Endodermal cell (in vitro differentiated cells): ENCODE measurements at places on chromosomes 2 and 18.

DNA sequence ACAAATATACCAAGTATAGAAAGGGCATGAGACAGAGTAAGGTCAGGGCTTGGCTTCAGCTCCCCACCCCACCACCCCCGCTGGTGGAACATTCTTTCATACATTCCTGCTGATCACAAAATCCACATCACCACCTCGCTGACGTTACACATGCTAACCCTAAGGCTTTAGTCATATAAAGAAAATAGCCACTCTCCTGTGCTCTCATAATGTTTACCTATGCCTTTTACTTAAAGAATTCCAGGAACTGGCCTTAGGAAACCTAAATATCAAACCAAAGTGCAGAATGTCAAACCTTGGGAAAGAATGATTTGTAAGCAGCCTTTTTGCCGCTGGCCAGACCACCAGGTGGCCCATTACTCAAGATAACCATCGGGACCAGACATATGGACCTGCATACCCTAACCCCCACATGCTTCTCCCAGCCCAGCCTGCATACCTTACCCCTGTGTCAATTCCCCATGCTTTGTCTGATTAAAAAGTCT, 136.3 kb upstream of the SLC39A10 start:
- peak; percentile 52 for DNase-seq

DNA sequence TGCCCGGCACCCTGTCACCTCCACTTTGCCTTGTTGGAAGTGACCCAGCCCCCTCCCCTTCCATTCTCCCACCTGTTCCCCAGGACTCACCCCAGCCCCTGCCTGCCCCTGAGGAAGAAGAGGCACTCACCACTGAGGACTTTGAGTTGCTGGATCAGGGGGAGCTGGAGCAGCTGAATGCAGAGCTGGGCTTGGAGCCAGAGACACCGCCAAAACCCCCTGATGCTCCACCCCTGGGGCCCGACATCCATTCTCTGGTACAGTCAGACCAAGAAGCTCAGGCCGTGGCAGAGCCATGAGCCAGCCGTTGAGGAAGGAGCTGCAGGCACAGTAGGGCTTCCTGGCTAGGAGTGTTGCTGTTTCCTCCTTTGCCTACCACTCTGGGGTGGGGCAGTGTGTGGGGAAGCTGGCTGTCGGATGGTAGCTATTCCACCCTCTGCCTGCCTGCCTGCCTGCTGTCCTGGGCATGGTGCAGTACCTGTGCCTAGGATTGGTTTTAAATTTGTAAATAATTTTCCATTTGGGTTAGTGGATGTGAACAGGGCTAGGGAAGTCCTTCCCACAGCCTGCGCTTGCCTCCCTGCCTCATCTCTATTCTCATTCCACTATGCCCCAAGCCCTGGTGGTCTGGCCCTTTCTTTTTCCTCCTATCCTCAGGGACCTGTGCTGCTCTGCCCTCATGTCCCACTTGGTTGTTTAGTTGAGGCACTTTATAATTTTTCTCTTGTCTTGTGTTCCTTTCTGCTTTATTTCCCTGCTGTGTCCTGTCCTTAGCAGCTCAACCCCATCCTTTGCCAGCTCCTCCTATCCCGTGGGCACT, 4.5 kb downstream of the RETREG2 start:
- DNase-seq = no peak

- DNase-seq = peak; percentile 82
These were observed 110.4 kb upstream of the RAB27B start for GRCh38 chr18:54717673-54718407.

GRCh38 chr2:158610059-158610458, 153.3 kb downstream of the PKP4 start:
- no peak for DNase-seq

DNA sequence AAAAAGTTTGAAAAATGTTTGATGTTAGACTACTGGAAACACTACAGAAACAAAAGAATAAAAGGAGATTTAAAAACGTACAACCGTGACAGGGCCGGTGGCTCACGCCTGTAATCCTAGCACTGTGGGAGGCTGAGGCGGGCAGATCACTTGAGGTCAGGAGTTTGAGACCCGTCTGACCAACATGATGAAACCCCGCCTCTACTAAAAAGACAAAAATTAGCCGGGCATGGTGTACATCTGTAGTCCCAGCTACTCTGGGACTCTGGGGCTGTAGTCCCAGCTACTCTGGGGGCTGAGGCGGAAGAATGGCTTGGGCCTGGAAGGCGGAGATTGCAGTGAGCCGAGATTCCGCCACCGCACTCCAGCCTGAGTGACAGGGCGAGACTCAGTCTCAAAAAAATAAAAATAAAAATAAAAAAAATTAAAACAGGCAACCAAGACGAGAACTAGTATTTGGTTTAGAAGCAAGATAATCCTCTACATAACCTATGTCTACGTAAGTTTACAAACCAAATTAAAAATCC, 5.8 kb downstream of the SP3 start:
- DNase-seq = no peak

- DNase-seq = peak; percentile 84
These were observed 299.6 kb upstream of the FANCL start for GRCh38 chr2:58540681-58541080.

GRCh38 chr2:48423376-48423775, 106.6 kb upstream of the STON1 start:
- DNase-seq = no peak

GRCh38 chr18:59607078-59607379, 90.2 kb downstream of the CCBE1 start:
- no peak for DNase-seq

DNA sequence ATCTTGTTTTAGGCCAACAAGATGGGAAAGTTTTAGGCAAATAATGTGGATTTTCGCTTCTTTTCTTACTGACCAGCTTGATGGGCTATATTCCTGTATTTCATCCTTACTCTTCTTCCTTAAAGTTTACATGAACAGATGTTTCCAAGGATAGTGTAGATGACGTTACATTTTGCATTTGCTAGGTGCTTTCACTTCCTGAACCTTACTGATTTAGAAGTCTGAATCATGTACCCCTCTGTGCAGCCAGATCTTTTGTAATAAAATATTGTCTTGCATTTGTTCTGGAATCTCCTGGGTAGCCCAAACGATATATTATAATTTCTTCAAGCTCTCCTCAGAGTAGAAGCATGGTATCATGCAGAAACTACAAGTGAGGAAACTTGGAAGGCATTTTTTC, 93.4 kb downstream of the CALCRL start:
- no peak for DNase-seq

DNA sequence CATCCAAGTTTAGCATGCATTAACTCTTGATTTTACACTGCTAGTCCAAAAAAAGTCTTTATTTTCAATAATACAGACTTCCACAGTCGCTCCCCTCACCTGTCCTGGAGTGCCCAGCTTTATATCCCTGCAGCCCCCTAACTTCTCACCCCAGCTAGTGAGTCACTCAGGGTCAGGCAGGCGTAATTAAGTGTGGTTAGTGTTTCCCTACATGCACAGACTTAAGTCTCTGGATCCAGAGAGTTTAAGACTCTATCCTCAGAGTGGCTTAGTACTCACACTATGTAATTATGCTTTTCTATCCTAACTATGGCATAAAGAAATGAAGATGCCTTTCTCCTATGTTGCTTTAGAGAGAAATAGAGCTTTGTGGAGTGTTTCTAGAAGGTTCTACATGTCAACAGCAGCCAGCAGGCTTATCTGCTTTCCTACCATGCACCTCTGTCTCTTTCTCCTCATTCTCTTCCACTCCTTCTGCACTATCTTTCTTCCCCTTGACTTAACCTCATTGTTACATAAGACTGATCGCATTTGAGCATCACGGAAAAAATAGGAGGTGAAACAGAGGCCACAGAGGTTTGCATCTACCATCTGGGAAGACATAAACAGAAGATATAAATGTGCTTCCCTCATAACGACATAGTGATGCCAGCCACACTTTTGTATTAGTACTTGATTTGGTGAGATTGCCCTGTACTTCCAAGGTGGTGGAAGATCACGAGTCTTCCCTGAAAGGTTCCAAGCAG, 34.4 kb upstream of the PMAIP1 start:
- no peak for DNase-seq

DNA sequence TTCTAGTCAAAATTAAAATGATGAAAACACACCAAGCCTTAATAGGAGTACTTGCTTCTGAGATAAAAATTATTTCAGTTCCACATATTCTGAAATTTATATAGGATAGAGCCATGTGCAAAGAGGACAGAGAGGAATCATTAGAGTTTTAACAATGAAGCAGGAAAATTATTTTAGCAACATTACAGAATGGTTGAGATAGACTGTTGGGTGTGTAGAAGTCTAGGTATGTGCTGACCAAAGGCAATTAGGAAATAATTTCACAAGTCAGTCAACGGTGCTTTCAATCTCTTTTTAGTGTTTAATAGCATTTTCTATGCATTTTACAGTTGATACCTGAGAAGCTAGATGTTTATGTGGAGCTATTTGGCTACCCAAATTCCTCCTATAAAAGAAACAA, 25.2 kb downstream of the SOS1 start:
- no peak for DNase-seq

GRCh38 chr2:88070055-88070454, 2.4 kb downstream of the SMYD1 start:
- no peak for DNase-seq

DNA sequence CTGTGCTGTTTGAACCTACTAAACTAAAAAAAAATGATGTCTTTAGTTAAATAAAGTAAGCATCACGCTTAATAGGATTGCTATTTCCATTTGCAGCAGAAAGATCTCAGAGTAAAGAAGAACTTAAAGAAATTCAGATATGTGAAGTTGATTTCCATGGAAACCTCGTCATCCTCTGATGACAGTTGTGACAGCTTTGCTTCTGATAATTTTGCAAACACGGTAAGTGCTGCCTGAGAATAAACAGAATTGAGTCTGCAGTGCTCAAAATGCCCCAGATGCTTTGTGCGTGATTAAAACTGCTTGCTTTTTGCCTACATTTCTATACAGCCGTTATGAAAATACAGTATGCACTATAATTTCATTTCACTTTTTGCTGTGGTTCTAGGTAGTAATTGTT, 3.9 kb downstream of the CDCA7 start:
- DNase-seq = no peak

DNA sequence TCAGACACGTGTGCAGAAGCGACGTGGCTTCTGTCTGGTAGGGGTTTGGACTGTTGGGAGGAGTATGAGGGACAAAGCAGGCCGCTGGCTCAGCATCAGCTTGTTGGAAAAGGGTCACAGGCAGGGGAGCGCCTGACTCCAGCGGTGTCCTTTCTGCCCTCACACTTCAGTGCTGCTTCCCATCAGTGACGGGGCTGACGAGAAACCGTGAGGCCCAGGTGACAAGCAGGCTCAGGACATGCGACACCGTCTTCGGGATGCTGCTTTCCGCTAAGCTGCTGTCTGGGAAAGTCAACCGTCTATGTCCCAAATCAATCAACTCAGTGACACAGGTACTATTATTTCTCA, 90.5 kb downstream of the USP40 start:
- no peak for DNase-seq

DNA sequence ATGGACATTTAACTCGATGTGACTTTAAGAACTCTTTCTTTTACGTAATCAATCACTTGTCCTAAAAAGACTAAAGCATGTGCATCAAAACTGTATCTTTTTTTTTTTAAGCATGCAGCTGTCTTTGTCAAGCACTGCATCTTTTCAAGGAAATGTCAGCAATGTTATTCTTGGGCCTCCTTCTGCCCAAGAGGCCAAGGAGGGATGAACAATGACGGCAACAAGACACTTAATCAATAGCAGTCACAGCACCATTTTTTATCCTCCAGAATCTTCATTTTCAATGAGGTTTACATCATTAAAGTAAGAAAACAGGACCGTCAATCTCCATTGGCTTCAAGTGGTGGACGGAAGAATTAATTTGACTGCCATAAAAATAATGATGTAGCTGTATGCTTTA, 253.8 kb downstream of the AFF3 start:
- DNase-seq = no peak

DNA sequence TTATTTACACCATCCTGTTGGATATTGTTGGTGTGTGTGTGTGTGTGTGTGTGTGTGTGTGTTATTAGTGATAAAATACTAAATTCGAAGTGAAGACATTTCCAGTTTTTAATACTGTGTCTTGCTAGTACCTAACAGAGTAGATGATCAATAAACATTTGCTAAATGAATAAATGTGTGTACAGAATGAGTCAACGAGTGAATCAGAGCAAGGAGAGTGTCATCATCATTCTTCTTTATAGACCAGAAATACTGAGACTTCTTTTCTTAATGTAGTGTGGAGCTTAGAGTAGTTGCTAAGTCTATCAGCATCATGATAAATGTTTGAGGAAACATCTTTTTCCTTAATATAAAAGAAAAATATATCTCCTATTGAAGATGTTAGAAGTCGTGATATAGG, 169.7 kb upstream of the SATB2 start:
- DNase-seq = no peak

DNA sequence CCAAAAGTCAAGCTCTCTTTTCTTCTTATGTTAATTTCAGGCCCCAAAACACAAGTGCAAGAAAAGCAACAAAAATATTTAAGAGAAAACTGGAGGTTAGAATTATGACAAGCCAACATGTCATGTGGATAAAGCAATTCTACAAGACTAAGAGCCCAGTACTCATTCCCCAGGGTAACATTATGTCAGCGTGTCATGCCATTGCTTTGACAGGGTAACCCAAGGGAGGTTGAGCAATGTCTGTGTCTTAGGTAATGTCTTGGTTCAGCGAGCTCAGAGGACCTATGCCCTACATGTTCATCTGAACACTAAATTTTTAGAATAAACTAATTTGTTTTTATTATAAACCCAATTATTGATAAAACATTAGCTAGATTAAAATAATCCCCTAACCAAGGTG, 173.2 kb upstream of the ZNF804A start:
- DNase-seq = no peak

- peak; percentile 45 for DNase-seq
These were observed 81.8 kb downstream of the FAM168B start for GRCh38 chr2:131011486-131011885.

DNA sequence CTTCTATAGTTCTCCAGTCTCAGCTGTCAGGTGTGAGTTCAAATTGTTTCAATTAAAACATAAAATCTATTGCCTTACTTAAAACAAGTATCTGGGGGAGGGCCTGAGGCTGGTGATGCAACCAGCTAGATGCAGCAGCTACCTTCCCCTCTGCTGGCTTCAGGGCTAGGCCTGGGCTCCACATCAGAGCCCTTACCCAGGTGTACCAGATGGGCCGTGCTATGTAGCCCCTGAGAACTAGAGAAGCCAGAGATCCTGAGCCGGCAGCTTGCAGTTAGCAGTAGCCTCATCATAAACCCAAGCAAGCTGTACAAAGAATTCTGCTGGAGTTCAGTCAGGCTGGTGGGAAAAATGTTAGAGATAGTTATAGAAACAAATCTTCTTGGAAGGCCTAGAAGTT, 97.7 kb upstream of the ACAA2 start:
- DNase-seq = no peak

DNA sequence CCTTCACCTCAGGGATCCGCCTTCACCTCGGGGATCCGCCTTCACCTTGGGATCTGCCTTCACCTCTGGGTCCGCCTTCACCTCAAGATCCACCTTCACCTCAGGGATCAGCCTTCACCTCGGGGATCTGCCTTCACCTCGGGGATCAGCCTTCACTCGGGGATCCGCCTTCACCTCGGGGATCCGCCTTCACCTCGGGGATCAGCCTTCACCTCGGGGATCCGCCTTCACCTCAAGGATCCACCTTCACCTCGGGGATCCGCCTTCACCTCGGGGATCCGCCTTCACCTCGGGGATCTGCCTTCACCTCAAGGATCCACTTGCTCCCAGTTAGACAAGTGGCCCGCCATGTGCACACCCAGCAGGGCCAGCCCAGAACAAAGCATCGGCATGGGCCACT, 7.3 kb downstream of the KIF1A start:
- peak; percentile 48 for DNase-seq
